CD4-positive, alpha-beta T cell treated with Interleukin-4 for 1 hour (primary cell): ENCODE measurements at places on chromosomes 2 and 18.
A peak's percentile ranks its signal among the peaks of the same experiment; 100 is the strongest.

DNA sequence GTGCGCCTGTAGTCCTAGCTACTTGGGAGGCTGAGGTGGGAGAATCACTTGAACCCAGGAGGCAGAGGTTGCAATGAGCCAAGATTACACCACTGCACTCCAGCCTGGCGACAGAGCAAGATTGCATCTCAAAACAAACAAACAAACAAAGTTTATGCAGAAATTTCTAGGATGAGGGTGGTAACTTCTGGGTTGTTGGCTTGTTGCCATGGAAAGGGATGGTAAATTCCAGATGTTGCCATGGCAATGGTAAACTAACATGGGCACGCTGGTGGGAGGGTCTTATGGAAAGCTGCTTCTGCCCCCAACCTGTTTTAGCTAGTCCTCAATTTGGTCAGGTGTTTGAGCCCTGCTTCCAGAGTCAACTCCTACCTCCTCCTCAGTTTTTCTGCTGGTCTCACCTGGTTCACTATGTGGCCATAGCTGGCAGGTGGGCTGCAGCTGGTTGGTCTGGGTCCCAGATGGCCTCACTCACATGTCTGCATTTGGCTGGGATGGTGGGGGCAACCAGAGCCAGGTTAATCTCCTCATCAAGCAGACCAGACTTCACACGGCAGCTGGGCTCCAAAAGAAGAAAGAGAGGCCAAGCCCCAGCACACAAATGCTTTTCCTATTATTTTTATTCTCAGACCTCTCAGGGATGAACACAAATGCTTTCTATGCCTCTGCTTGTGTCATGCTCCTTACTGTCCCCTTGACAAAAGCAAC is 26.6 kb upstream of the TEX44 start:
- no peak for DNase-seq

DNA sequence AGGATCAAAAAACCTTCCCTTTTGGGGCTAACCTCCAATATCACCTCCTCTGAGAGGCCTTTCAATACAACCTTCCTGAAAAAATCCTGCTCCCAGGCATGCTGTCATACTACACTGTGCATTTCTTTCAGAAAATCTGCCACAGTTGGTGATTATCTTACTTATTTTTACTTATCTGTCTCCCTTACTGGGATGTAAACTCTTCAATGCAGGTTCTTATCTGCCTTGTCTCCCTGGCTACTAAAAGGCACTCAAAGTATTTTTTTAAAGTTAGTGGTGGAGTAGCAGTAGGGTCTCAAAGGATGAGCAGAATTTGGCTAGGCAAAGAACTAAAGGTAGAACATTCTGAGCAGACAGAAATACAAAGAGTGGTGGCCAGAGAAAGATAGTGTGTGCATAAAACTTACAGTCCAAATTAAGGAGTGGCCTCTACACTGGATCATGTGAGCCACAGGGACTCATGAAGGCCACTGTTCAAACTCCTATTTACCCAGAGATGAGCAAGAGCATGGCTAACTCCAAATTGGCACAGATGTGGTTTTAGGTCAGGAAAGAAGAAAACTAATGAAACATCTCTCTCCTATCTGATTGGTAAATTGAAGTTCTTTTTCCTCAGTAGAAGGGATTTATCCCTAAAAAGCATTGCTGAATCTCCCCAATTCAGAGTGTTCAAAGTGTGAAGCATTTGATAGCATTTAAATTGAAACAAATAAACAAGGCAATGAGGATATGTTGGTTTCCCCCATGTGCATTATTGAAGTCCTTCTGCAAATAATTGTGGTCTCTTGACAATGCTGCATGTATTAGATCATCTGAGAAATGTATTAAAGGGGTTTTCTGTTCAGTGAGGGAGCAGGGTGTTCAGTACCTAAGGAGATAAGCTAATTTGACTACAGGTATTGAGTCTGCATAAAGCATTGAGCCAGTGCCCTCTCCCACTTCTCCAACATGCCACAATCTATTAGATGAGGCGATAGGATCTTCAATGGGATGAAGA is 285.5 kb downstream of the MREG start:
- no peak for DNase-seq

DNA sequence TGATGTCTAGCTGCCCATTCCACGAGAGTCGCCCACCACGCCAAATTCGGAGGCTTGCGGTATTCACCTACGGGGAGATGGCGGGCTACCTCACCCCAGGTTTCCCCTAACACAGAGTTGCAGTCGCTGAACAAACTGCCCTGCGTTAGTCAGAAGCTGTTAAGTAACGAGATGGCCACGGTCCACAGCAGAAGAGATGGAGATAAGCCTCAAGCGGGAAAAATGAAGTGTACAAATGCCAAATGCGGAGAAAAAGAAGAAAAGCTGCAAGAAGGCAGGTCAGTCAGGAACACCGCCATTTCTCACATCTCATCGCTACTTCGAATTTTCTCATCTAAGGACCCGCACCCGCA is 425 bp downstream of the ASB3 start:
- peak; percentile 18 for DNase-seq

GRCh38 chr2:227031379-227031778 is 132.6 kb downstream of the COL4A4 start:
- no peak for DNase-seq

- DNase-seq: no peak
Observed at GRCh38 chr18:79480171-79481045, 84.7 kb downstream of the NFATC1 start.

DNA sequence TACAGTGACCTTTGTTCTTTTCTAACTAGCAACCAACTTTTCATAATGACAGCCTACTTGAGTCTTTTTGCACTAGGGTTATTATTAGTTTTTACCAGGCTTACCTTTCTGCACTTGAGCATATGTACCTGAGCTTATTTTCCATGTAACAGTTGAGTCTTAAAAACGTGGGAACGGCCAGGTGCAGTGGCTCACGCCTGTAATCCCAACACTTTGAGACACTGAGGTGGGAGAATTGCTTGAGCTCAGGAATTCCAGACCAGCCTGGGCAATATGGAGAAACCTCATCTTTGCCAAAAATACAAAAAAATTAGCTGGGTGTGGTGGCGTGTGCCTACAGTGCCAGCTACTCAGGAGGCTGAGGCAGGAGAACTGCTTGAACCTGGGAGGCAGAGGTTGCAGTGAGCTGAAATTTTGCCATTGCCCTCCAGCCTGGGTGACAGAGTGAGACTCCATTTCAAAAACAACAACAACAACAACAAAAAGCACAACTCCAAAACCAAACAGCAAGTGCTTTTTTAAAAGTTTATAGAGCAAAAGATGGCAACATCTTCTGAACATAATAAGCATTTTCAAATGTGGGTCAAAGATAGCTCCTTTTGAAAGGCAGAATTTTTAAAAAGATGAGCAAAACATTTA is 57.1 kb upstream of the CD28 start:
- no peak for DNase-seq

GRCh38 chr2:157304811-157305722 is 20.6 kb downstream of the ERMN start:
- DNase-seq: no peak

DNA sequence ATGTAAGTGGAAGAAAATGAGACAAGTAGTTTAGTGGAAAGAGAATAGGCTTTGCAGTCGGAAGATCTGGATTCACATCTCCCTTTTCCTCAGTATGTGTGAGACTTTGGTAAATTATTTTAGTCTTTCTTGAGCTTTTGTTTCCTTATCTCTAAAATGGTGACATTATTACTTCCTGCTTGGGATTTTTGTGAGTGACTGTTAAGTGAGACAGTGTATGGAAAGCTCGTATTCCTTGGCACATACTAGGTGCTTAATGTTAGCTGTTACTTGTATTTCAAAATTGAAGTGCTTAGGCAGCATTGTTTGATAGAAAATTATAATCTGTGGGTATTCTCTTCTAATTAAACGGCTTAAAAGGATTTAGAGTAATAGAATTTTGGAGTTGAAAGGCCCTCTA is 2.0 kb downstream of the ZNF638 start:
- DNase-seq: no peak

DNA sequence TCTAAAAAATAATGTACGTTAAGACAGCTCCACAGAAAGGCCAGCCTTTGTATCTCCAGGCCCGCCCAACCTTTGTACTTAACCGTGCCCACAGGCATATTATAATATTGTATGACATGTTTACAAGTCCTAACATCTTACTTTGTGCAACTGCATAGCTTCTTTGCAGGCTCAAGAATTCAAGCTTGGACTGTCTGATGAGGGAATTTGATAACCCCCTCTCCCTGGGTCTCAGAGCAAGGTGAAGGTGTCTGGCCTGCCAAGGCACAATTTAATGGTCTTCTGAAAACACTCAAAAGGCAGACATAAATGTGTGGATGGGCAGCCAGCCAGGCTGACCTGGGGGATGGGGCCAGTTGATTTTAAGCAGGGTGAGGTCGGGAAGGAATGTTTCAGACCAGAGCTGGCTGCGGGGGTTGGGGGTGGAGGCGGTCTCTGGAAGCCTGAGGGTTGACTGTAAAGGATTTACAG is 732.7 kb upstream of the FANCL start:
- DNase-seq: no peak

DNA sequence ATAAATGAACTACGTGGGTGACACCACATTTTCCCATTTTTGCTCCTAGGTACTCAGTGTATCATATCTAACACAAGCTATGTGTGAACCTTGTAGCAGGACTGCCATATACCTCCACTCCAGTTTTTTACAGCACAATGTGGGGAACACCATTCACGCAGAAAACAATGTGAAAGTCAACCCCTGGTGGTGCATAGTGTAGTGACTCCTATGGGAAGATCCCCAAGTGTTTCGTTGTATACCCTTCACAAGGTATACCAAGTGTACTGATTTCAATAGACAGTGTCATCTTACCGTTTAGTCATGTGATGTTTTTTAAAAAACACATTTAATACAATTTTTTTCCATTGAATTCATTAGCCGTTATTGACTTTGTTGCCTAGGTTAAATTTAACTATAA is 68.1 kb downstream of the ANKRD12 start:
- no peak for DNase-seq

DNA sequence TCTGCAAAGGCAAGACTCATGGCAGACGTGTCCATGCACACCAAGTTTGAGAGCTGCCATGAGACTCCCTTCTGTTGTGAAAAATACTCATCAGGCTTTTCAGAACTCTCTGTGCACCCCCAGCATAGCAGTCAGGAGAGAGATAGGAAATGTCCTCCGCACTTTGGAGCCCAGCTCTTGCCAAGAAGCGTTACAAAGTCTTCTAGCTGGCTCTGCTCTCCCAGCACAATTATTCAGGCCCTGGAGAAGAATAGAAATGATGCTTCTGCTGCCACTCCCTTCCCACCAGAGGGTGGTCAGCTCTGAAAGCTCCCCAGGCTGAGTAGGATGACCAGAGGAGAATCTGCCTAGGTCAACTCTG is 594.4 kb upstream of the ID2 start:
- DNase-seq: no peak

- no peak for DNase-seq
Observed at GRCh38 chr2:48883661-48884060, 128.1 kb upstream of the LHCGR start.

DNA sequence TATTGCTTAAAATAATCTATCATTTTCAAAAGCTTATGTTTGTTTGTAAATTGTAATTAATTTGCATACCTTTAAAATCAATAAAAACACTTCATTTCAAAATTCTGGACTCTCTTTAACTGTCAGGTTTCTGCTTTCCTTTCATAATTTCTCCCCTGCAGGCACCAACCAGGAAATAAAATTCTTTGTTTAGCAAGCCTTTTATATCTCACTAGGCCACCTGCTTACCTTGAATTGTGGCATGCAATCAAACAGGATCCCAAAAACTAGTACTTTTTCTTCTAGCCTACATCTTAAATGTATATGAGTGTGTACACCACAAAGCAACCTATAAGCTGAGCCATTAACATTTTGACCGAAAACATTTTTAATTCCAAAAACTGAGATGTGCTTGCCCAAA is 233.1 kb downstream of the NR4A2 start:
- DNase-seq: no peak

DNA sequence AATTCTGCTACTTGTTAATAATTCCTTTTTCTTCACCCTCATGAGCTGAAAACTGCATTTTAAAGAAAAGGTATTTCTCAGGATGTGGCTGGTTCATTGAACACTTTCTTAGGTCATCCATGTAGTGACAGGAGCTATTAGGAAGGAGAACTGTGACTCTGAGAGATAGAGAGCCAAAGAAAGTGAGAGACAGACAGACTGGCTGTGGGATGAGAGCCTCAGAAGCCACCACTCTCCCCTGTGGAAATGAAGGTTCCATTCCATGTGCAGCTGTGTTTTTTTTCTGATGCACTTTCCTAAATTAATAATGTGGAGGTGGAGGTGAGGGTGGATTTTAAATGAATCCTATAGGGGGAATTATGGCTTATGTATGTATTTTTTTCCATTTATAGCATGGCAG is 113.3 kb downstream of the FAM210A start:
- no peak for DNase-seq

GRCh38 chr2:158131919-158132566 is 30.4 kb downstream of the UPP2 start:
- no peak for DNase-seq

DNA sequence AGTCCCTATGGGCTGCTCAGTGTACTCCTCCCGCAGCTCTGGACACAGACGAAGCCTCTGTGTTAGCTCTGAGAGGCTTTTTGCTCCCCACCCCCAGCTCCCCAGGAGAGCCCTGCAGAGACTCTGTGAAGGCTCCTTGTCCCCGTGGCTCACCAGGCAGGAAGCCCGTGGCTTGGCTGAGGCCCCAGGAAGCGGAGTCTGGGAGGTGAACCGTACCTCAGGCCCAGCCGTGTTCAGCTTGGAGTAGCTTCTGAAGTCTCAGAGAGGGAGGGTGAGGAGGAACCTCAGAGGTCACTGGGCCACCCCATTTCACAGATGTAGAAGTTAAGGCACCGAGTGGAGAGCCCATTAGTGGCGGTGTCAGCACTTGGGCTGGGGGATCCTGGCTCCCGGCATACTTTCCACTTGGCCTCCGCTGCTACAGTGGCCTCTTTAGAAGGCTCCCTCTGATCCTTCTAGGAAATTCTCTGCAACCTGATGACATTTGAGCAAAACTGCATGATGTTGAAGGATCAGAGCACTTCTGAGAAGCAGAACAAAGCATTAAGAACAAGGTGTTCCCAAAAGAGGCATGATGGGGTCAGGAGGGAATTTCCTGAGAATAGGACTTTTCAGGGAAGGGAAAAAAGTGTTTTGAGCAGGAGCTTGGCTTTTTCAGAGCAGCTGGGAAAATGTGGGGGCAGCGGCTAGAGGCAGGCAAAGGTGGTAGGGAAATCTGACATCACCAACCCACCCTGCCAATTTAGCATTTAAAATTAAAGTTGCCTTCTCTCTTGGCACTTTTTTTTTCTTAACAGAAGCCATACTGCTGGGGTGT is 79.1 kb downstream of the MCFD2 start:
- DNase-seq: no peak

DNA sequence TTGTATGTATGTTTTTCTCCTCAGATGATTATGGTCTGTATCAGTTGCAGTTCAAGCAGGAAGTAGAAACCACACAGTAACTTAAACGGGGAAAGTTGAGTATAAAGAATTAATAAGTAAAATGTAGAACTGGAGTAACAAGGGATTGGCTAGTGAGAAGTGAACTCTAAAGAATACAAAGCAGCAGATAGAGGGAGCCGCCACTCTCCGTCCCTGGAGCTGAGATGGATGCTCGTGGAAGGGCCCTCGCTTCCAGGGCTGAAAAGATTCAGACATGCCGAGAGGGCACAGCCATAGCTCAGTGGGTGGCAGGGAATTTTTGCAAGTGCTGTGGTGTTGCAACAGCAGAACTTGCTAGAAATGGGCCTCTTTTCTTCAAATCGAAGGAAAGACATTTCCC is 155.8 kb downstream of the COL6A3 start:
- no peak for DNase-seq
